Ascending aorta (tissue), 2 donors: ENCODE measurements at places on chromosomes 1 and 21. TPM values are rescaled to one million over a fixed set of nuclear protein-coding genes. Genes with fewer than 3 reads are reported as not detected.

The KDM1A gene
- 28.7 TPM for total RNA-seq

GRCh38 chr21:42112238-42112637, 41.1 kb downstream of the UMODL1 start:
- no peak overlapping the region for H3K4me3 ChIP-seq
- no peak overlapping the region for H3K27ac ChIP-seq
- no peaks in the 10 kb centered on the region for H3K36me3 ChIP-seq

The TAS1R1 gene
- total RNA-seq: not detected

The AGMAT gene
- 1.1 TPM for total RNA-seq

The RNF186 gene
- not detected for total RNA-seq

The RHBDL2 gene
- total RNA-seq: not detected

DNA sequence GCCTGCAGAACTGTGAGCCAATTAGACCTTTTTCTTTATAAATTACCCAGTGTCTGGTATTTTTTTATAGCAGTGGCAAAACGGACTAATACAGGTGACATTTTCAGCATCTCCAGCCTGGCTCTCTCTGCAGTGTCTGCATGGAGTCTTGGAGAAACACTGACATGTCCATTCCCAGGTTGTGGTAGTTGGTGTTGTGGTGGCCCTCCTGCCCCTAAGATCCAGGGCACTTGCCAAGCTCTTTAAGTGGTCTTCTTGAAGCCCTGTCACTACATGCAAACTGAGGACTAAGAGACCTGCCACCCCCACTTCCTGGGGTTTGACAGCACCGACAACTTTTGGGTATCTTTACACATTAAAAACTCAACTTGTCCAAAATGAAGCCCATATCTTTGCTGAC, 419.4 kb downstream of the NPHP4 start:
- H3K36me3 ChIP-seq: no peaks in the 10 kb centered on the region
- no peaks in the 10 kb centered on the region for H3K4me1 ChIP-seq
- DNase-seq: no peak
- H3K27me3 ChIP-seq: no peaks in the 10 kb centered on the region
- no peak overlapping the region for H3K27ac ChIP-seq

The PTAFR gene
- 13.1 TPM for total RNA-seq

The LRRN2 gene
- 6.5 TPM for total RNA-seq

GRCh38 chr1:161162052-161162451, 2.8 kb downstream of the USP21 start:
- no peak for DNase-seq
- H3K27me3 ChIP-seq: no peaks in the 10 kb centered on the region
- no peak overlapping the region for H3K27ac ChIP-seq
- no peak overlapping the region for H3K4me3 ChIP-seq
- peaks cover 24% of the 10 kb centered on the region for H3K4me1 ChIP-seq

DNA sequence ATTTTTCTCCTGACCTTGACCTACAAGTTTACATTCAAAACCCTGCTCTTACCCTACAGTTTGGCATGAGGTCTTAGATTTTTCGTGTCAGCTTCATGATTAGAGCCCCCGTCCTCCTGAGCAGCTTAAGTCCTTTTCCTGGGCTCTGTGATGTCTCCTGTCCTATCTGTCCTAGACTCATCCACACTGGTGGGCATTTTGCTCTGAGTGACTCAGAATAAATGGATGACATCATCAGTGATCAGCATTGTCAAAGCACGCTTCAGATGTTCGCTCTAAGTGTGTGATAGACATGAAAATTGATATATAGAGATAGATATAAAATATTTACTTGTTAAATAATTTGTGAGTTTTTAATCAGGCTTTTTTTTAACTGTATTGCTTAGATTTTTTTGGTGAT, 21.8 kb downstream of the RGS13 start:
- no peak overlapping the region for H3K27ac ChIP-seq
- H3K4me1 ChIP-seq: no peaks in the 10 kb centered on the region
- no peaks in the 10 kb centered on the region for H3K36me3 ChIP-seq
- H3K27me3 ChIP-seq: no peaks in the 10 kb centered on the region

GRCh38 chr1:55244476-55245099, 29.4 kb upstream of the USP24 start:
- no peaks in the 10 kb centered on the region for H3K27me3 ChIP-seq
- DNase-seq: no peak
- no peaks in the 10 kb centered on the region for H3K4me1 ChIP-seq
- no peak overlapping the region for H3K4me3 ChIP-seq

The STPG1 gene
- total RNA-seq: 11.0 TPM

- DNase-seq: no peak
- H3K4me3 ChIP-seq: no peak overlapping the region
- H3K27me3 ChIP-seq: no peaks in the 10 kb centered on the region
- H3K27ac ChIP-seq: peak overlapping the region; percentile 2
These were observed 12.5 kb downstream of the SLC9A1 start for GRCh38 chr1:27142464-27142863.

DNA sequence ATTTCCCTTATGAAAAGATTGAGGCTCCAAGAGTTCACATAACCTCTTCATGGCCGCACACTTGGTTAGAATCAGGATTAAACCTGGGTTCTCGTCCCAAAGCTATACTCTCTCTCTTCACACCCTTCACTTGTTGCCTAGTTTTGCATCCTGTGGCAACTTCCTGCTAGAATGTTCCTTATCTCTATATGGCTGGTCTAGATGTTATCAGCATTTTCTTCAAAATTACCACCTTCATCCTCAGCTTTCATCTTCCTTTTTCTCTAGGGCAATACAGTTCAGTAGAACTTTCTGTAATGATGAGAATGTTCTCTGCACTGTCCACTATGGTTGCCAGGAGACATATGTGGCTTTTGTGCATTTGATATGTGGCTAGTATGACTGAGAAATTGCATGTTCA, 31.1 kb upstream of the BCAR3 start:
- peaks cover 16% of the 10 kb centered on the region for H3K4me1 ChIP-seq
- no peak overlapping the region for H3K4me3 ChIP-seq
- DNase-seq: no peak
- no peak overlapping the region for H3K27ac ChIP-seq
- H3K36me3 ChIP-seq: no peaks in the 10 kb centered on the region

DNA sequence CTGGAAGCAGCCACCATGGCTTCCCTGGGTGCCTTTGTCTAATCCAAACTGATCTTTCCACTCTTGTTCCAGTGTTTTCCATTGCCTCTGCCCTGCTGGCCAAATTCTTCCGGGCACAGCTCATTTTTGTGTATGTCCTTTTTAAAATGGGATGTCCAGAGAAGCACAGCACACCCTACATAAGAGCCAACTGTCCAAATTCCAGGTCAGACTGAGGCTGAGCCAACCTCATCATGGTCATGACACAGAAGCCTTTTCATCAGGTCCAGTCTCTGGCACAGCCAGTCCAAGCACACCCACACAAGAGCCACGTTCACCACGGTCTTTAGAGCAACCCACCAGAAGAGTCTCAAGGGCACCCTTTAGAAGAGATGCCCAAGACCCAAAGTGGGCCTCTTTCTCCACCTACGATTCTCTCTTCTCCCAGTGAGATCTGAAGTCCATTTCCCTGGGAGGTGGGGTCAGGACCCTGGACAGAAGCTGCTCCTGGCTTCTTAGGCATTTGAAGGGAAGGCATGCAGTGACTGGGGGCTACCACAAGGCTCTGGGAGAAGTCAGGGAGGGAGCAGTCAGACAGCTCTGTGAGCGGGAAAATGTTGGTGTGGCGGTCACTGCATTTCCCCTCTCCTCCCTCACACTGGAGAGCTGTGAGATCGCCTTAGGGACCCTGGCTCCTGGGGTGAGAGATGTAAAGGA, 53.2 kb downstream of the SYT2 start:
- no peak for DNase-seq
- H3K27me3 ChIP-seq: no peaks in the 10 kb centered on the region
- H3K36me3 ChIP-seq: no peaks in the 10 kb centered on the region
- no peak overlapping the region for H3K27ac ChIP-seq
- no peak overlapping the region for H3K4me3 ChIP-seq

The BTBD8 gene
- total RNA-seq: 3.6 TPM

The SYTL1 gene
- total RNA-seq: 0.21 TPM

DNA sequence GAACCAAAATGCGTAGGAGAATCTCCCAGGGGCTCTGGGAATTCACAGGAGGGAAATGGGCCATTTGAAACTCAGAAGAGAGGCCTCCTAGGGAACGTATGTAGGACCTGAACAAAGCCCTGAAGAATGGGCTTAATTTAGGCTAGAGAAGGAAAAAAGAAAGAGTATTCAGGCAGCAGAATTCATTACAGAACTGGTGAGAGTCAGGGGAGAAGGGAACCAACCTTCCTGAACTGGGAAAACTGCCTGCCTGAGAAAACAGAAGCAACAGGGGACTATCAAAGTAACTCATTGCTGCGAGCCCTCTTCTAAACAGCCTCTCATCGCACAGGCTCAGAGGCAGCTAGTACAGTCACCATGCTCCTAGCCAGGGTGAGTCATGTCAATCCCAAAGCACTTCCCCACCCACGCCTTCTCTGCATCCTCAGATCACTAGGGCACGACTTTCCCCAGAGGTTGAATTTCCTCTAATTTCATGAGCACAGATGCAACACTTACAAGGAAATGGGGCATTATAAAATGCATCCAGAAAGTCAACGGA, 98.1 kb downstream of the ADSS2 start:
- no peaks in the 10 kb centered on the region for H3K36me3 ChIP-seq
- no peaks in the 10 kb centered on the region for H3K4me1 ChIP-seq
- peak; percentile 63 for DNase-seq

GRCh38 chr21:32337206-32337605, 38.6 kb downstream of the MRAP start:
- H3K36me3 ChIP-seq: peaks cover 93% of the 10 kb centered on the region
- no peak for DNase-seq
- H3K27ac ChIP-seq: no peak overlapping the region
- no peaks in the 10 kb centered on the region for H3K27me3 ChIP-seq

GRCh38 chr1:30315185-30315960, 408.0 kb downstream of the MATN1 start:
- H3K27me3 ChIP-seq: no peaks in the 10 kb centered on the region
- no peaks in the 10 kb centered on the region for H3K36me3 ChIP-seq
- DNase-seq: no peak
- H3K27ac ChIP-seq: no peak overlapping the region
- no peaks in the 10 kb centered on the region for H3K4me1 ChIP-seq
- H3K4me3 ChIP-seq: no peak overlapping the region

DNA sequence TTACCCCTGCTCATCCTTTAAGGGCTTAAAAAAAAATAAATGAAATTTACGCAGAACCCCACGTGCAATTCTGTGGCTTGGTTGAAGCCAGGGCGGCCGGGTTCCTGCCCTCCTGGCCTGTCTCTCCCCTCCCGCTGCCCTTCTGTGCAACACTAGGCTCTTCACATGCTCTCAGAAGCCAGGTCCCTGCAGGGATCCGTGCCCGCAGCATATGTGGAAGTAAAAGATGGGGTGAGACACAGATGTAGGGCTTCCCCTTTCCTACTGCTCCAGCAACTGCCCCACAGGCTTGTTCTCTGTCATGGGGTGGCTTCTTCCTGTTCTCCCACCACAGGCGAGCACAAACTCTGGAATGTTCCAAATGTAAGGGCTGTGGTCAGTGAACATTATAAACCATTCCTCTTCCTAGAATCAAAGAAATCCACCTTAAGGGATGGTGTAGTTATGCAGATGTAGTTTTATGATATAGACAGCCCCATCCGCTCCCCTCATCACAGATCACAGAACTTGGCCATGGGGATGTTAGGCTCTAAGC, 535.4 kb downstream of the KIF26B start:
- no peaks in the 10 kb centered on the region for H3K4me1 ChIP-seq
- no peaks in the 10 kb centered on the region for H3K36me3 ChIP-seq
- H3K27me3 ChIP-seq: no peaks in the 10 kb centered on the region
- H3K4me3 ChIP-seq: no peak overlapping the region
- no peak overlapping the region for H3K27ac ChIP-seq
- no peak for DNase-seq

The S100A1 gene
- not detected for total RNA-seq

The FAM177B gene
- total RNA-seq: not detected
